Gastrocnemius medialis (tissue), 4 donors: ENCODE measurements at places on chromosomes 16 and 17. TPM values are rescaled to one million over a fixed set of nuclear protein-coding genes. Genes with fewer than 3 reads are reported as not detected.

GRCh38 chr17:75109046-75109406, 743 bp upstream of the ARMC7 start:
- peak overlapping the region; percentile 88 for H3K4me3 ChIP-seq
- peaks cover 22% of the 10 kb centered on the region for H3K4me1 ChIP-seq
- H3K27ac ChIP-seq = no peak overlapping the region
- H3K36me3 ChIP-seq = no peaks in the 10 kb centered on the region

GRCh38 chr17:59377410-59377809, 46.0 kb downstream of the YPEL2 start:
- no peaks in the 10 kb centered on the region for H3K27me3 ChIP-seq
- no peak overlapping the region for H3K4me3 ChIP-seq
- DNase-seq = no peak
- no peaks in the 10 kb centered on the region for H3K36me3 ChIP-seq
- peak overlapping the region; percentile 96 for H3K27ac ChIP-seq

GRCh38 chr17:51682115-51682514, 421.8 kb downstream of the UTP18 start:
- DNase-seq = no peak
- no peaks in the 10 kb centered on the region for H3K36me3 ChIP-seq
- H3K27me3 ChIP-seq = no peaks in the 10 kb centered on the region

DNA sequence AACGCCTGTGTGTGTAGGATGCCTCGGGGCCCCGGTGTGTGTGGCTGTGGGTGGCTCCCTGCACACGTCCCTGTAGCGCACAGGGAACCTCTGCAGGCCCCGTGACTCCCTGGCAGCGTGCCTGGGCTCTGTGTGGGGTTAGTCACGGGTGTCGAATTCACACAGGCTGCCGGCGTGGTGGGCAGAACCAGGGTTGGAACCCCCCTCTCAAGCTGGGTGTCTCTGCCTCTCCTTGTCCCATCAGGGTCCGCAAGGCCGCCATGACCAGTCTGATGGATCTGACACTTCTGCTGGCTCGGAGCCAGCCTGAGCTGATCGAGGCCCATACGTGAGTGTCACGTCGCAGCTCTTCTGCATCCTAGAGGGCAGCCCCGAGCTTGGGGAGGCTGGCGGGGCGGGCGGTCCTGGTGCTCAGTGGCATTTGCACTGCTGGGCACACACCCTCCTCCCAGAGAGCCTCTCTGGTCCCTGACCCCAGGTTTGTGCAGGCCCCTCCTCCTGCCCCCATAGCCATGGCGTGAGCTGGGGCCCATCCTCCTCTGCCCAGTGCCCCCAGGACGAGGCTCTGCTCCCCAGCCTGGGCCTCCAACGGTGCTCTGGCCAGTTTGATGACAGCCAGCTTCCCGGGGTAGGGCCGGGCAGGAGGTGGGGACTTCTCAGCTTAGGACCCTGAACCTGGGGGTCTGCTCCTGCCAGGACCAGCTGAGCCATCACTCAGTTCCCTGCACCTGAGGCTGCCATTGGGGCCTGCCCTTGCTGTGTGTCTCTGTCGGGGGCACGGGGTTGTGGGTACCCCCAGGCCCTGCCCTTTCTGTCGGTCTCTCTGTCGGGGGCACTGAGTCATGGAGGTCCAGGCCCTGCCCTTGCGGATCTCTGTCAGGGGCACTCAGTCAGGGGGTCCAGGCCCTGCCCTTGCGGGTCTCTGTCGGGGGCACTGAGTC, 88.1 kb upstream of the ZNF750 start:
- H3K4me3 ChIP-seq = no peak overlapping the region
- H3K36me3 ChIP-seq = no peaks in the 10 kb centered on the region
- no peak for DNase-seq

C17orf50 gene
- total RNA-seq = not detected

DNA sequence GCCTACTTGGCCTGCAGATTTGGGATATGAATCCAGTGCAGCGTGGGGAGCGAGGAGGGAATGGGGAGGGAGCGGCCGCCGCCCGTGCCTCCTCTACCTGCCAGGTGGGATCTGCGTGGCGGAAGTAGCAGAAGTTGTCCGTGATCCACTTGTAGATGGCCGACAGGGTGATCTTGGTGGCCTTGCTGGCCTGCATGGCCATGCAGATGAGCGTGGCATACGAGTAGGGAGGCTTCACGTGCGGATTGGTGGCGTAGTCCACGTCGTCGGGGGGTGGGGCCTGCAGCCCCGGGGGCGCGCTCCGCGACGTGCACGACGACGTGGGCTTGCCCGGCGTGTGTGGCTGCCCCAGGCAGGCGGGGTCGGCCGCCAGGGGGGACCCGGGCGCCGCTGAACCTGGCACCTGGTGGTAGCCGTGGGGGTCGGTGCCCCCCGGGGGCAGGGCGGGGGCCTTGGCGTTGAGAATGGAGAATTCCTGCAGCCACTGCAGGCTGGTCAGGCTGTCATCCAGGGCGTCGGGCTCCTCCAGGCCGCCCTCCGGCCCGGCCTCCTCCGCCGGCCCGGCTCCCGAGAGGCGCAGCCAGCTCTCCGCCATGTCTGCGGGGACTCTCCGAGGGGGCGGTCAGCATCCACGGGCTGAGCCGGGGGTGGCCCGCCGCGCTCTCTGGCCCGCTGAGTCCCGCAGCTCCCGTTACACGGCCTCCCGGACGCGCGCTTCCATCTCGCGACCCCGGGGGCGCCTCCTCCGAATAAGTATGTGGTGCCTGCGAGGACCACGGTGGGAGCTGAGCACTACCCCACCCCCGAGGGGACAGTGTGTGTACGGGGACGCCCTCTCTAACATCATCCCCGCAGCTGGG, 1.0 kb downstream of the FOXJ1 start:
- no peaks in the 10 kb centered on the region for H3K36me3 ChIP-seq
- H3K4me3 ChIP-seq = no peak overlapping the region
- no peak overlapping the region for H3K27ac ChIP-seq
- DNase-seq = no peak
- H3K27me3 ChIP-seq = peaks cover 50% of the 10 kb centered on the region
- H3K4me1 ChIP-seq = peaks cover 28% of the 10 kb centered on the region

DNA sequence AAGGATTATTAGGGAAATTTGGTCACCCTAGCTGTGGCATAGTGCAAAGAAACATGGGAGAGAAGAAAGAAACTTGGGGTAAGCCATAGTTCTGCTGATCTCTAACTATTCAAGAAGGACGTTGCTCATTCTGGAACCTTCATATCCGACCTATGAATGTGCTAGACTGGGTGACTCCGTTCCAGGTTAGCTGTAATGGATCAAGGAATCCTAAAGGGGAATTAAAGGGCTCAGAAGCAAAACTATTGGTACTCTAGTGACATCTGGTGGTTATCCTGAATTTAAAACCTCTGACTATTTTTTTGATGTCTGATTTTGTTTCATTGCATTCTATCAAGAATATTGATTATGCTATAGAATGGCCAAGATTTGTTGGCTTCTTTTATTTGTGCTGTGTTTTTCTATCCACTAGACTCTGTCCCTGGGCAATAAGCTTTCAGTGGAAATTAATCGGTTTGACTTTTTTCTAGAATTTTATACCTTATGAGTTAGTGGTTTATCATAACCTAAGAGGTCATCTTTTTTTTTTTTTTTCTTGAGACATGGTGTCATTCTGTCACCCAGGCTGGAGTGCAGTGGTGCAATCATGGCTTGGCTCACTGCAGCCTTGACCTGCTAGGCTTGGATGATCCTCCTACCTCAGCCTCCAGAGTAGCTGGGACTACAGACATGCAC, 19.5 kb downstream of the PCTP start:
- no peak for DNase-seq
- H3K4me1 ChIP-seq = peaks cover 10% of the 10 kb centered on the region

DNA sequence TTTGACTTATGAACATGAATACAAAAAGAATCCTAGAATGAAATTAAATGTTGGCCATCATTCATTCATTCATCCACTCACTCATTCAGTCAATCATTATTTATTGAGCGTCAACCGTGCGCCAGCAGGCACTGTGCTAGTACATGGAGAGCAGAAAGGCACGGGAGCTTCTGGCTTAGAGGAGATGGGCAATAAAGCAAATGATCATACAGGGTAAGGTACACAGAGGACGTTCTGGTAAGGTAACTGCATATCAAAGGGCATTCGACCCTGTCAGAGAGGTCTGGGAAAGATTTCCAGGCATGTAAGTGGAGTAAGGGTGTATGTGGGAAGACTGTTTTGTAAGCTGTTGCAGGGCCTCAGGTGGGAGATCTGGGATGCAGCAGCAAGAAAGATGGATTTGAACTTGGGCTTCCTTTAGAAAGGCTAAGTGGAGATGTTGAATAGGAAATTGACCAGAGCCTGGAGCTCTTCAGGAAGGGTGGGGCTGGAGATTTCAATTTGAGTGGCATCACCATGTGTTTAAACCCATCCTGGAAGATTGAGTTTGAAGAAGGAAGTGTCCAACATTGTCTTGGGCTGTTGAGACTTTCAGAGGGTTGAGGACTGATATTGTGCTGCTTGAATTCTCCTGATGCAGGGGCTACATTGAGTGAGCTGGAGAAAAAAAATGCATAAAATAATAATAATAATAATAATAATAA, 2.8 kb upstream of the MSI2 start:
- H3K4me1 ChIP-seq = no peaks in the 10 kb centered on the region
- peak overlapping the region; percentile 95 for H3K27ac ChIP-seq
- no peaks in the 10 kb centered on the region for H3K36me3 ChIP-seq
- no peaks in the 10 kb centered on the region for H3K27me3 ChIP-seq
- no peak overlapping the region for H3K4me3 ChIP-seq

CD300A gene
- total RNA-seq = not detected

ZFPM1 gene
- 0.46 TPM for total RNA-seq

TEDC2 gene
- total RNA-seq = 0.33 TPM

- no peaks in the 10 kb centered on the region for H3K27me3 ChIP-seq
- H3K4me3 ChIP-seq = no peak overlapping the region
- no peaks in the 10 kb centered on the region for H3K4me1 ChIP-seq
- no peak for DNase-seq
- H3K36me3 ChIP-seq = no peaks in the 10 kb centered on the region
These were observed 21.3 kb downstream of the CHD9NB start for GRCh38 chr16:53031323-53031942.

DNA sequence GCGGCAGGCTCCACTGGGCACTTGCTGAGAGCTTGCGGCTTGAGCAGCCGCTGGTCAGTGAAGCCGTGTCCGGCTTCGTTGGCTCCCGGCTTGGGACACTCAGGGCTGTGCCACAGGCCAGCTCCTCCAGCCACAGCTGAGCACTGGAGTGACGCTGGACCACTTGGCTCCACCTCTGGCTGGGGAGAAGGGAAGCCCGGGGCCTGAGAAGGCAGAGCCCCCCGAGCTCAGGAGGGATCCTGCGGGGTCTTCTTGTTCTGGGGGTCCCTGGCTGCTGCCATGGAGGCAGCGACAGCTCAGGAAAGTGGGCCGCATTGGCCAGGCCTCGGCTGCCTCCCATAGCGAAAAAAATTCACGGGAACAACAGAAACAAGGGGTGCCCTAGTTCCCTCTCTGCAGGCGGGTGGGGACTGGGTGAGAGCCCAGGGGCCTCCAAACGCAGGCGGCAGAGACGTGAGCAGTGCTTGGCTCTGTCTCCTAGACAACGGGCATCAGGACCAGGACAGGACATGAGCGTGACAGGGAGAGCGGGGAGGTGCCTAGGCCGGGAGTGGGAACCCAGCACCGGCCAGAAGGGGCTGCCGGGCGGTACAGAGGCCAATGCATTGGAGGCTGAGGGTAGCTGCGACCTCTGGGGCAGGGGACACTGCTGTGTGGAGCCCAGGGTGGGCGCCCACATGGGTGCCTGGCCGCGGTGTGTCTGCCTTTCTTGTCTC, 37.7 kb downstream of the SLC7A5 start:
- no peak for DNase-seq
- no peak overlapping the region for H3K4me3 ChIP-seq
- peaks cover 61% of the 10 kb centered on the region for H3K36me3 ChIP-seq
- no peak overlapping the region for H3K27ac ChIP-seq
- no peaks in the 10 kb centered on the region for H3K27me3 ChIP-seq

DNA sequence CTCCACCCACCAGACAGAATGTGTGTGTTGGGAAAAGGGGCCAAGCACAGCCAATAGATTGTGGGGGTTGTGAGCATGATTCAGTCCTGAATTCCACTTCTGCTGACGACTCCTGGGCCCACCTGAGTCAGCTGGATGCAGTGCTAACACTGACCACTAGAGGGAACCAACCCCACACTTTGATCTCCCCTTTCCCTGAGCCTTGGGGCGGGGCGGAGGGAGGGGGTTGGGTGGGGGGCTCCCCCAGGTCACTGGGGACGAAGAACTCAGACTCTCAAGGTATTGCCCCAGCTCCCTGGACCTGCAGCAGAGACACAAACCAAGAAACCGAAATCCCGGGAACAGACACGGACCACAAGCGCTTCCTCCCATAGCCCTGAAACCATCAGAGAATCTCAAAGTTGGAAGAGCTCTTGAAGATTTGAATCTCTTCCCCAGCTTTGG, 621 bp upstream of the CSHL1 start:
- H3K4me3 ChIP-seq = no peak overlapping the region
- H3K4me1 ChIP-seq = no peaks in the 10 kb centered on the region
- no peaks in the 10 kb centered on the region for H3K36me3 ChIP-seq
- no peaks in the 10 kb centered on the region for H3K27me3 ChIP-seq
- H3K27ac ChIP-seq = no peak overlapping the region

- H3K4me3 ChIP-seq = no peak overlapping the region
- no peaks in the 10 kb centered on the region for H3K4me1 ChIP-seq
- no peaks in the 10 kb centered on the region for H3K36me3 ChIP-seq
These were observed 124.6 kb downstream of the IRX5 start for GRCh38 chr16:55055262-55055661.
